ENCODE measurements at places on chromosomes 12 and 14.
A peak's percentile ranks its signal among the peaks of the same experiment; 100 is the strongest.

DNA sequence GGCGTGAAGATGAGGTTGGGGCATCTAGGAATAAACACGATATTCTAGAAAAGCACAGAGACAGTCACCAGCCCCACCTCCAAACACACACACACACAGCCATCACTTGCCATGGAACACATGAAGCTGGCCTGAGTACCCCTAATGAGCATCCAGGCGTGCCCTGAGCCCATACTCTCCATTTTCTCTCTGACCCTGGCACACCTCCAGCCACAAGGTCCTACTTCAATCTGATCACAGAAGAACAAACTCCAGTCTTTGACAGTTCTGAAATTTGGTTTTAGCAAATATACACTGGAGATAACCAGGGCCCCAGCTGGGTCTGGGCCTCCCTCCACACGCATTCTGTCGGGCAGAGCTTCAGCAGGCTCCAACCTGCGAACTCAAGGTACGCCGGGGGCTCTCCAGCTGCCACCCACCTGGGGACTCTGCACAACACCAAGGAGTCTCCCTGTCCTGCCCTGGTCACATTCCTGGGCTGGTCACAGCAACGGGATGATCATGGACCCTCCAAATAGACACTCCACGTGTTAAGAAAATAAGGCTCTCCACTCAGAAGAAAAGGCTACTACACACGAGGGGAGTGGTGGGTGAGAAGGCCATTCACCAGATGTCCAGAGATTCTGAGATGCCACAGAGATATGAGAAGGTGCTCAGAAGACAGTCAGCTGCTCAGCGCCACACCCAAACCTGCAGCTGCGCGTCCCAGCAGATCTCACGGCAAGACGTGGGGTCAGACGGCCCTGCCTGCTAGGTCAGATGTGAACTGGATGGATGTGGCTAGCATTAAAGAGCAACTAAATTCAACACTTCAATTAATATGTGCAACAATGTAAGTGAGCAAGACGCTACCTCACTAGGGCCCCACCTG lies 57.0 kb upstream of the PNMA1 start:
- no peak for DNase-seq
- peak overlapping the region; percentile 79 for H3K27ac ChIP-seq
- peak overlapping the region; percentile 48 for H3K4me3 ChIP-seq
- peaks cover 63% of the 10 kb centered on the region for H3K4me1 ChIP-seq
- no peaks in the 10 kb centered on the region for H3K27me3 ChIP-seq

- no peaks in the 10 kb centered on the region for H3K36me3 ChIP-seq
- no peak overlapping the region for H3K27ac ChIP-seq
- no peaks in the 10 kb centered on the region for H3K27me3 ChIP-seq
- H3K4me3 ChIP-seq: no peak overlapping the region
- no peak for DNase-seq
Measured at GRCh38 chr12:117470804-117471203, 109.4 kb upstream of the NOS1 start.

DNA sequence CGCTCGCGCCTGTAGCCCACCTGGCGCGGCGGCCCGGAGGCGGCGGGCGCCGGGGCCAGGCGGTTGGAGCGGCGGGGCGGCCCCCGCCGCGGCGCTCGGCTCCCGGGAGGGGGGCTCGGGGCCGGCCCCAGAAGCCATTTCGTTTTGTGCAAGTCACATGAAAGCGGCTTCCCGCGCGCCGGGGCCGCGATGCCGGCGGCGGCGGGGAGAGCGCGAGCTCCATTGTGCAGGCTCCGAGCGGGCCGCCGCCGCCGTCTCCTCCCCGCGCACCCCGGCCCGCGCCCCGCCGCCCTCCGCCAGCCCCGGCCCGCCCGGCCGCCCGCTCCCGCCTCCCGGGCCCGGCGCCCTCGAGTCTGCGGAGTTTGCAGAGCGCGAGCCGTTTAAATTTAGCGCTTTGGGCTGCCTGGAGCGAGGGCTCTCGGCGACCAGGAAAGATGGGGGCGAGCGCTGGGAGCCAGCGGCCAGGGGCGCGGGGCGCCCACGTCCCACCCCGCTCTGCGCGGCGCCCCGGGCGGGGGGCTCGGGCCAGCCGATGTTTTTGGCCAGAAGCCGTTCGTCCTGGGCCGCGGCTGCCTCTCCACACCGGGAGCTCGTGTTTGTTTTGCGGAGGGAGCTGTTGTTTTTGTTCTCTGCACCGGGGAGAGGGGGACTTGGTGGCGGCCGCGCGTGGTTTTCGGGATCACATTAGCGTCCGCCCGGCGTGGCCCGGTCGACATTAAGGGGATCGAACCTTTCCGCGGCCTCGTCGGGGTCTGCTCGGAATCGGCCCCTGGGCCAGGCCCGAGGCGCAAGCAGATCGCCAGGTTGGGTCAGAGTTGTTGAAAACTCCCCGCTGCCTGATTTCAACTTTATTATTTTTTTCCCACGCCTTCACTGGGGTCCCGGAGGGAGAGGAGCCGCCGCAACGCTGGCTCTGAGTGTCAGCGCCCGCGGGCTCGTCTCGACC lies 982 bp downstream of the BCL7A start:
- H3K4me1 ChIP-seq: peaks cover 16% of the 10 kb centered on the region
- H3K36me3 ChIP-seq: no peaks in the 10 kb centered on the region
- no peak overlapping the region for H3K27ac ChIP-seq
- peaks cover 5% of the 10 kb centered on the region for H3K27me3 ChIP-seq

GRCh38 chr14:87847216-87847755 lies 145.7 kb downstream of the GALC start:
- no peak overlapping the region for H3K27ac ChIP-seq
- no peak for DNase-seq
- no peaks in the 10 kb centered on the region for H3K4me1 ChIP-seq
- no peak overlapping the region for H3K4me3 ChIP-seq
- H3K36me3 ChIP-seq: no peaks in the 10 kb centered on the region

DNA sequence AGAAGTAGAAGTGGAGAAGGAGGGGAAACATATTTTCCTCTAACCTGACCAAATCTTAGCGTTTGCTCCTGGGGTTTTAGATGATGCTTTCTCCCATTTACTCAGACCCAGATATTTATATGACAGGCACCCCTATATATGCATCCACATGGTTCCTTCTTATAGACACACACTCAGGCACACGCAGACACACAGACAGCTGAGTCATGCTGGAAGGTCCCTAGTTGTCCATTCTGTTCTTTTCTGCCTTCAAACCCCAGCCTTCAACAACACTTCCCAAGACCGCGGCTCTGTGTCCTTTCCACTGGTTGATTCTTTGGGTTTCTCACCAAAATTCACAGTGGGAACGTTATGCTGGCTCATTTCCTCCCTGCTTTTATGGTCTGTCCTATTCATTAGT lies 52.1 kb downstream of the HSPB8 start:
- H3K36me3 ChIP-seq: no peaks in the 10 kb centered on the region
- H3K4me1 ChIP-seq: no peaks in the 10 kb centered on the region
- H3K4me3 ChIP-seq: no peak overlapping the region
- DNase-seq: no peak
- H3K27ac ChIP-seq: no peak overlapping the region

DNA sequence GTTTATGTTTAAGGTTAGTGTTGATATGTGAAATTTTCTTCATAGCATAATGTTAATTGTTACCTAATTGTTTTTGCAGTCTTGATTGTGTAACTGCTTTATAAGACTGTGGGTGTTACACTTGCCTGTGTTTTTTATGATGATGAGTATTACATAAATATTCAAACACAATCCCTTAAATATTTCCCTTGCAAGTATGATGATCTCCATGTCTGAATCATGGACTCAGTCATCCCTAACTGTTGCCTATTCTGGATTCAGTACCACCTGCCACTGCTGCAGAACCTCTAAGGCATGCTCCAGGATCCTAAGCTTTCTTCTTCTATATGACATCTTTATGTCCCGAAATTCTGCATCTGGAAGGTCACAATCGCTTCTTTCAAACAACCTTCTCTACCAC lies 246.3 kb upstream of the CLEC14A start:
- no peaks in the 10 kb centered on the region for H3K27me3 ChIP-seq
- H3K27ac ChIP-seq: no peak overlapping the region
- H3K36me3 ChIP-seq: no peaks in the 10 kb centered on the region
- H3K4me1 ChIP-seq: no peaks in the 10 kb centered on the region
- no peak for DNase-seq
- H3K4me3 ChIP-seq: no peak overlapping the region

DNA sequence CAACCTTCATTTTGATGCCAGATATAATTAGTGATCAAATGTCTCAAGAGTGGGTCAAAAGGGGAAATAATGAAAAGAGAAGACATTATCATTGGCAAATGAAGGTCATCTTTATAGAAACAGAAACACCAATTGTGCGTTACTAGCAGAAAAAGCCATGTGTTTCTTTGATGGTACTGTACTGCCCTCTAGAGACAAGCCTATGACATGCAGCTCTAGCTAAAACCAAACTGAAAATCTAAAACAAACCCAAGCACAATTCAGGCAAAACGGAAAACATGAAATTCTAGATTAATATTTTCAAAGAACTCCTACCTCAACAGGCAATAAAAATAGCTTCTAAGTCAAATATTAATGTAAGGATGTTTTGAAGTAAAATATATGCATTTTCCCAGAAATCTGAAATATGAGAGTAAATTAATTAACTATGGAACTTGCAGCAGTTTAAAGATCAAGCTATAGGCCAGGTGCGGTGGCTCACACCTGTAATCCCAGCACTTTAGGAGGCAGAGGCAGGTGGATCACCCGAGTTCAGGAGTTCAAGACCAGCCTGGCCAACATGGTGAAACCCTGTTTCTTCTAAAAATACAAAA lies 115.4 kb downstream of the KLHL28 start:
- H3K4me1 ChIP-seq: no peaks in the 10 kb centered on the region
- H3K27ac ChIP-seq: no peak overlapping the region
- peak; percentile 47 for DNase-seq
- H3K4me3 ChIP-seq: no peak overlapping the region
- H3K27me3 ChIP-seq: no peaks in the 10 kb centered on the region

GRCh38 chr12:124509676-124510300 lies 57.6 kb downstream of the NCOR2 start:
- no peak for DNase-seq
- H3K4me1 ChIP-seq: no peaks in the 10 kb centered on the region
- H3K27ac ChIP-seq: no peak overlapping the region
- no peaks in the 10 kb centered on the region for H3K27me3 ChIP-seq
- no peaks in the 10 kb centered on the region for H3K36me3 ChIP-seq
- H3K4me3 ChIP-seq: no peak overlapping the region

DNA sequence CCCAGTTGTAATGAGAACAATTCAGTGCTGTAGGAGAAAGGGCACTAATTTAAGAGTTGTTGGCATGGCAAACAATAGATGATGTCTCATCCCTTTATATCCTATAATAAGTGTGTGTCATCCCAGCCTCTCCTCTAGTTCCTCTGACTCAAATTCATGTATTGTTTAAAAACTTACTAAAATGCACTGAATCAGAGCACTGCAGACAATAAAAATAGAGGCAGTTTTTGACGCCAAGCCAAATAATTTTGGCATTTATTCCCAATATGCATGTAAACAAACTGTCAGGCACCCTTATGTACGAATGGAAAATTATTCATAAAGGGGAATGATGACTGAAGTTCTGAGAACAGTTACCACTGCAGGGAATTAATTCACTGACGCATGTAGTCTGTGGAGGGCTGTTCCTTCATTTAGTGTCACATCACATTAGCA lies 57.9 kb upstream of the TMX1 start:
- H3K27ac ChIP-seq: no peak overlapping the region
- H3K4me1 ChIP-seq: no peaks in the 10 kb centered on the region
- H3K36me3 ChIP-seq: no peaks in the 10 kb centered on the region
- DNase-seq: no peak

- DNase-seq: no peak
- no peaks in the 10 kb centered on the region for H3K4me1 ChIP-seq
- no peaks in the 10 kb centered on the region for H3K36me3 ChIP-seq
- H3K27me3 ChIP-seq: no peaks in the 10 kb centered on the region
- no peak overlapping the region for H3K4me3 ChIP-seq
Measured at GRCh38 chr12:130650131-130650530, 66.0 kb downstream of the RIMBP2 start.

GRCh38 chr12:46752396-46752795 lies 73.4 kb downstream of the SLC38A4 start:
- H3K36me3 ChIP-seq: no peaks in the 10 kb centered on the region
- no peaks in the 10 kb centered on the region for H3K4me1 ChIP-seq
- no peak overlapping the region for H3K27ac ChIP-seq

- H3K27me3 ChIP-seq: no peaks in the 10 kb centered on the region
- H3K4me1 ChIP-seq: no peaks in the 10 kb centered on the region
- DNase-seq: no peak
- no peaks in the 10 kb centered on the region for H3K36me3 ChIP-seq
- H3K27ac ChIP-seq: no peak overlapping the region
Measured at GRCh38 chr14:78314484-78314883, 144.3 kb downstream of the NRXN3 start.

- DNase-seq: no peak
- H3K27me3 ChIP-seq: no peaks in the 10 kb centered on the region
- H3K27ac ChIP-seq: no peak overlapping the region
- H3K36me3 ChIP-seq: no peaks in the 10 kb centered on the region
Measured at GRCh38 chr12:7501031-7501588, 2.5 kb downstream of the CD163 start.

GRCh38 chr12:101616027-101616494 lies 21.3 kb downstream of the MYBPC1 start:
- H3K4me1 ChIP-seq: no peaks in the 10 kb centered on the region
- peak overlapping the region; percentile 35 for H3K4me3 ChIP-seq
- DNase-seq: peak; percentile 13
- no peaks in the 10 kb centered on the region for H3K36me3 ChIP-seq

- no peak overlapping the region for H3K27ac ChIP-seq
- no peak overlapping the region for H3K4me3 ChIP-seq
- no peaks in the 10 kb centered on the region for H3K36me3 ChIP-seq
- no peaks in the 10 kb centered on the region for H3K27me3 ChIP-seq
Measured at GRCh38 chr14:101357038-101357437, 204.3 kb upstream of the DIO3 start.

GRCh38 chr12:92871116-92871515 lies 58.0 kb downstream of the EEA1 start:
- no peak for DNase-seq
- H3K4me1 ChIP-seq: peaks cover 2% of the 10 kb centered on the region
- H3K4me3 ChIP-seq: no peak overlapping the region
- H3K27me3 ChIP-seq: no peaks in the 10 kb centered on the region
- H3K36me3 ChIP-seq: no peaks in the 10 kb centered on the region

- peaks cover 24% of the 10 kb centered on the region for H3K4me1 ChIP-seq
- DNase-seq: no peak
- H3K27ac ChIP-seq: peak overlapping the region; percentile 69
Measured at GRCh38 chr14:23070262-23071129, 13.2 kb upstream of the CDH24 start.

DNA sequence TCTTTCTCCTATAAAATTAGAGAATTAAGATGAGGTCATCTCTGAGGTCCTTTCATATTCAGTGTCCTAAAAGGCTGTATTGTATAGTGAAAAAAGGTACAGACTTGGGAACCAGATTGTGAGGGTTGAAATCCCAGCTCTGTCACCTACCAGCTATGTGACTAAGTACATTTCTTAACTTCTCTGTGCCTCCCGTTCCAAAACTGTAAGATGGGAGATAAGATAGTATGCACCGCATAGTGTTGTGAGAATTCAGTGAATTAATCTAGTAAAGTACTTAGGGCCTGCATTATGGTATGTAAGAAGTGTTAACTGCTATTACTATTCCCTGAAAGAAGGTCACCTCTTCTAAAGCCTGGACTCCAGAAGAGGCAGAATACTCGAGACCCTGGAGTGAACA lies 60.6 kb downstream of the GNG2 start:
- H3K27me3 ChIP-seq: no peaks in the 10 kb centered on the region
- no peak for DNase-seq
- no peak overlapping the region for H3K27ac ChIP-seq
- H3K4me3 ChIP-seq: no peak overlapping the region
